Suppressor macrophage (primary cell): ENCODE measurements at places on chromosomes 2 and 18.
A peak's percentile ranks its signal among the peaks of the same experiment; 100 is the strongest.

DNA sequence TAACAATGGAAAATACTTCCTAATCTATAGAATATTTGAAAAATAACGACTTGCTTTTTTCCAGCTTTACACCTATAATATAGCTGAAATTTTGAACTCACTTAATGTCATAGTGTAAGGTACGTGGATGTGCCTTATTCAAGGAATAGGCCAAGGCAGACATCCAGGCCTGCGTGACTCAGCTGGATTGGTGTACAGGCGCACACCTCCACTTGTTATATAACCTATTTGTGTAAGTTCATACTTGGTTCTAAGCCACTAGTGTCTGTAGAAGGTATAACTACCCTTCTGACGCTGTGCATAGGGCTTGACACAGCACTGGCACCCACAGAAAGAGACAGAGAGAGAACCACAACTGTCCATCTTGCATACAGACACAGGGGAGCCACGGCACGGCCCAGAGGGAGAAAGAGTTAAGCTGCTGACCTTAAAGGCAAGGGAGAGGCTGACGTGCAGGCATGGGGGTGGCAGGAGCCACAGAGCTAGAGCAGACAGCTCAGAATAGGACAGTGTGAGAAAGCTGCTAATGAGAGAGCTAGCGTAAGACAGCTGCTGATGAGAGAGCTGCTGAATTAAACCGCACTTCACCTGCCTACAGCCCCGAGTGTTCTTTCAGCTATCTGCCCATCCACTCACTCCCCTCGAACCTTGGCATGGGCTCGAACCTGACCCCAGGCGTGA lies 16.1 kb downstream of the CCDC178 start:
- no peak for DNase-seq

GRCh38 chr2:235070063-235070706 lies 118.4 kb downstream of the SH3BP4 start:
- no peak for DNase-seq

DNA sequence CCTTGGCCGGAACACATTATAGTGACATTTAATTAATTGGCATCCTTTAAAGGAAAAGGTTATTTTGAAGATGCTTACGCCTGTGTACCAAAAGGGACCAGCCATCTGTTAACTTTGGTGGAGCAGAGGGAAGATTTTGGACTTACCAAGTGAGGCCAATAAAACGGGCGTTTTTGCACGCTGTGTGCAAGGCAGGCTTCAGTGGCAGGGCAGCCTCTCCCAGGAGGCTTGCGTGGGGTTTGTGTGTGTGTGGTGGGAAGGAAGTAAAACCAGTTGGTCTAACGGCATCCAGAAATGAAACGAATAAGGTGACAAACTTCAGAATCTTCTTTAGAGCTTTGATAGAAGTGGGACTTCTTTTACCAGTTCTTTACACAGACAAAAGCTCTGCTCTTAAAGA lies 191.7 kb downstream of the PRKCE start:
- DNase-seq, result peak; percentile 47

GRCh38 chr2:203783496-203784203 lies 77.2 kb downstream of the CD28 start:
- DNase-seq, result no peak

DNA sequence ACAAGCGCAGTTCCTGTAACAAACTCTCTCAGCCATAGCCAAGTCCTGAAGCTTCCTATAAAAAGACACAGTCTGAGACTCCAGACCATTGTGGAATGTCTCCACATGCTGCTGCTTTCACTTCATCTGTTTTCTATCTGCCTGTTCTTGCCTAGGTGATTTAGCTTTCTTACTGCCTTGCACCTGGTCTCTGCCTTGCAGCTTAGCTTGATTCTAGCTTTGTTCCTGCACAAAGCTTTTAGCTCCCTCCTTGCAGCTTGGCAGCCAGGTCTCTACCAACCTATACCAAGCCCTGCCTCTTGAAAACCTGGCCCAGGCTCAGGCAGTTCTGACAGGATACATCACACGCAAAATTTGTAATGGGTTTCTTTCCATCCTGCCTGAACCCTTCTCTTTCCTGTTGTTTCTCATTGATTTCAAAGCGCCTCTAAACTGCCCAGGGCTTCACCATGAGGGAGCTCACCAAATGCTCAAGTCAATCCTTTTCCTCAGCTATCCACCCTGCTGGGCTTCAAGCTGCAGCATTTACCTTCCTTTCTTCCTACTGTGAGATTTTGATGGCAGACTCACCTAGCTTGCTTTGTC lies 941.3 kb upstream of the NXPH2 start:
- DNase-seq, result no peak

- no peak for DNase-seq
These were observed 2.9 kb downstream of the SERTAD2 start for GRCh38 chr2:64650722-64651338.
